NCI-H187 (cell line): ENCODE measurements at places on chromosomes 3 and 15.

DNA sequence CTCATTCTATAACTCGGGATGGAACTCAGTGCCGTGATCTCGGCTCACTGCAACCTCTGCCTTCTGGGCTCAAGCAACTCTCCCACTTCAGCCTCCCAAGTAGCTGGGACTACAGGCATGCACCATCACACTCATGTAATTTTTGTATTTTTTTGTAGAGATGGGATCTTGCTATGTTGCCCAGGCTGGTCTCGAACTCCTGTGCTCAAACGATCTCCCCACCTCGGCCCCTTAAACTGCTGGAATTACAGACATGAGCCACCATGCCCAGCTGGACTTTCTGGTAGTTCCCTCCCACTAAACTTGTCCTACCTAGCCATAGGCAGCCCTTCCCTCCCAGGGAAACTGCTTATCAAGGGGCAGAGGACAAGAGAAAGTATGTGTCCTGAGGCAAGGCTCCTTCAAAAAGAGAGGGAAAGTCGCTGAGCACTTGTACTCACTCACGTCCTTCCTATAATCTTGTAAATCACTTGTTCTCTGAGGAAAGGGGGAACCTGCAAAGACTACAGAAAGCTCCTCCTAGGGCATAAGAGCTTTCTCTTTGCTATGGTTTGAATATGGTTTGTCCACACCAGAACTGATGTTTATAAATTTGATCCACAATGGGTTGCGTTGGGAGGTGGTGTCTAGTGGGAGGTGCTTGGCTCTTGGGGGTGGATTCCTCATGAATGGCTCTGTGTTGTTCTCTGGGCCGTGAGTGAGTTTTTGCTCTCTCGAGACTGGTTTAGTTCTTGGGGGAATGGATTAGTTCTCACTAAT is 13.6 kb upstream of the TBL1XR1 start:
- no peak for DNase-seq

GRCh38 chr3:171959532-171960089 is 79.8 kb upstream of the FNDC3B start:
- no peak for DNase-seq

DNA sequence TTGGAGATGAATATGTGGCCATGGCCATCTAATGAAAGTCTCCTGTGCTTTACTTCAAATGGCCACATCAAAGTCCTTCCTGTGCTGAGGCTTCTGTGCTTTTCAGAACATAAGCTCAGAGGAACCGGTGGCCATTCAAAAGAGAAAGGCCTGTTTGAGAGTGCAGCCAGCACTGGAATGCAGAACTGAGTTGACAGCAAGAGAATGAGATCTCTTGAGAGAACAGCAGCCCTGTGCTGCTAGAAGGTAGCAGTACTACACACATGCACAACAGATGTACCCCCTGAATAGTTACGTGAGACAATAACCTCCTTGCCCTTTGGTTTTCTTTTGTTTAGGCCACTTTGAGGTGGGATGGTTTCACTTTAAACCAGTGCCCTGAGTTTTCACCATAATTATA is 292.5 kb downstream of the PTPRG start:
- DNase-seq: no peak

- no peak for DNase-seq
These were observed 16.4 kb upstream of the CBLB start for GRCh38 chr3:105885256-105885655.

- no peak for DNase-seq
These were observed 140.7 kb upstream of the RARB start for GRCh38 chr3:25287291-25287884.

DNA sequence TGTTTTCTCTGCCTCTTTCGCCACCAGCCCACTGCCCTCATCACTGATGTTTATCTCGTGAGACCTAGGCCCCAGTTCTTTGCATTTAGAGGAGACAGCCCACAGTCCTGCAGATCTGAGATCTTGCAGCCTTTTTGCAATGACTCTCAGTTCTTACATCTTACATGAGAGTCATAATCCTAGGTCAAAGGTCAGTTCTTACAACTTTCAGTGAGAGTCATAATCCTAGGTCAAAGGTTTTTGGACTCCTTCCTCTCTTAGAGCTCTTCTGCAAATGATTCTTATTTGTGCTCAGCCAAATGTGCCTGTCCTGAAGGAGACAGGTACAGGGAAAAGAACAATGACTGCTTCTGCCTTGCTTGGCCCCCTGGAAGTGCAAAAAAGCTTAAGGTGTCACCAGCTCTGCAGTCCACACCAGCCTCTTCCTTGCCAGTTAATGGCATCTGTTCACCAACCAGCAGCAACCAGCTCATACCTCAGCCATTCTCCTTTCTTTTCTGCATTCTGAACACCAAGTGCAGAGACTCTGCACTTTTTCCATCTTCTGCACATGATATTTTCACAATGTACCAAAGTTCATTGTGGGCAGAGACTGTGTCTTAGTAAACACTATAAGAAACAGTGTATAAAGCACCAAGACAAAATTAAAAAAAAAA is 67.1 kb downstream of the ABHD5 start:
- DNase-seq: no peak

DNA sequence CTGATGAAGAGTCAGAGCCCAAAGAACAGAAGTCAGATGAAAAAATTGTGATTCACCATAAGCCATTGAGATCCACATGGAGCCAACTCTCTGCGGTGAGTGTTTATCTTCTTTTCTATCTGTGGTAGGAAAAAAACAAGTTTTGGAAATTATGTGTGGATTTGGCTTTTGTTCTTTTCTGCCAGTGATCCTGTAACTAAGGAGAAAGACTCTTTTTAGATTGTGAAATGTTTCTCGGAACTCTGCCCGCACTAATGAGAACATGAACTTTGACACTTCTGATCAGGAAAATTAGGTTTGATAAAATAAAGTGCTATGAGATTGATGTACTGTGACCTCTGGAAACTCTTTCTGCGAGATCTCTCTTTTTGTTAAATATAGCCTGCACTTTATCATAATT is 8.4 kb downstream of the ARHGEF26 start:
- no peak for DNase-seq

GRCh38 chr3:177882124-177882648 is 654.0 kb upstream of the KCNMB2 start:
- no peak for DNase-seq
